CD4-positive, alpha-beta T cell treated with Interleukin-6 at 100 ng/mL for 8 hours (primary cell): ENCODE measurements at places on chromosomes 7 and 10.

GRCh38 chr10:21402606-21403083 lies 122.8 kb downstream of the SKIDA1 start:
- no peak for DNase-seq

- no peak for DNase-seq
Measured at GRCh38 chr7:26185844-26186180, 14.7 kb downstream of the HNRNPA2B1 start.

DNA sequence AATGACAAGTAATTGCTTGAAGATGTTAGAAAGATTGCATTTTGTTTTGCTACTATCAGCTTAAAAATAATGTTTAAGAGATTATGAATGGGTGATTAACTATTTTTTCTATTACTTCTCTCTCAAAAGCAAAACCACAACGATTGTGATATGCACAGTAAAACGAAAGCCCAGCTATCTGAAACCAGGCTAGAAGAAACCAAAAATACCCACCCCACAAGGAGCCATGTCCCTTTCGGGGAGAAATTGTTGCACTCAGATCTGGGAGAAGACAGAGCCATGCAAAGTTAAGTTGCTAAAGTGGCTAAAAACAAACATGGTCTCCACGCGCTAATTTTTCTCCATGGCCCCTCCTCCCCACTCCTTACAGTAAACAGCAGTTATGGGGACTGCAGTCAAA lies 173.6 kb downstream of the RPS24 start:
- DNase-seq, result no peak

- no peak for DNase-seq
Measured at GRCh38 chr7:36879021-36879420, 154.7 kb upstream of the AOAH start.

GRCh38 chr7:129773328-129773731 lies 161.8 kb downstream of the NRF1 start:
- DNase-seq, result no peak

DNA sequence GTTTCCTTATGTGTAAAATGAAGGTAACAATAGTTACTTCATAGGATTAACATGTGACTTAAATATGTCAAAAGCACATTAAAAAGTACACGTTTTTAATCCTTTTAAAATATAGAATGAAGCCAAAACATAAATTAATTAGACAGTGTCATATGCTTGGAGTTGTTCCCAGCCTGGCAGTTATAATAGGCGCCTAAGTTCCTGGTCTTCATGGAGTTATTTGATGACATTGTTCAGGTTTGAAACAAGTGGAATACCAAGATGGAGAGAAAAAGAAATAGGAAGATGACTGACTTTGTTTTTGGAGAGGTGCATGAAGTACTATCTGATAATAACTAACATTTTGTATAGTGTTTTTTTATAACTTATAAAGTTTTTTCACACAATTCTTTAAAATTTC lies 67.3 kb downstream of the ZNRF2 start:
- no peak for DNase-seq

GRCh38 chr7:79789584-79790345 lies 336.3 kb upstream of the MAGI2 start:
- no peak for DNase-seq

GRCh38 chr7:139767561-139767982 lies 10.2 kb downstream of the HIPK2 start:
- peak; percentile 64 for DNase-seq

GRCh38 chr7:101308245-101309085 lies 13.1 kb downstream of the IFT22 start:
- DNase-seq, result no peak

GRCh38 chr10:127715782-127716378 lies 21.1 kb upstream of the FOXI2 start:
- DNase-seq, result no peak

GRCh38 chr7:158125091-158125490 lies 462.5 kb downstream of the PTPRN2 start:
- DNase-seq, result no peak
